NCI-H345 (cell line): ENCODE measurements at places on chromosomes 3 and 15.

GRCh38 chr3:52811452-52812011, 16.9 kb downstream of the ITIH3 start:
- no peak for DNase-seq

GRCh38 chr3:186004209-186004608, 66.4 kb upstream of the TRA2B start:
- no peak for DNase-seq

DNA sequence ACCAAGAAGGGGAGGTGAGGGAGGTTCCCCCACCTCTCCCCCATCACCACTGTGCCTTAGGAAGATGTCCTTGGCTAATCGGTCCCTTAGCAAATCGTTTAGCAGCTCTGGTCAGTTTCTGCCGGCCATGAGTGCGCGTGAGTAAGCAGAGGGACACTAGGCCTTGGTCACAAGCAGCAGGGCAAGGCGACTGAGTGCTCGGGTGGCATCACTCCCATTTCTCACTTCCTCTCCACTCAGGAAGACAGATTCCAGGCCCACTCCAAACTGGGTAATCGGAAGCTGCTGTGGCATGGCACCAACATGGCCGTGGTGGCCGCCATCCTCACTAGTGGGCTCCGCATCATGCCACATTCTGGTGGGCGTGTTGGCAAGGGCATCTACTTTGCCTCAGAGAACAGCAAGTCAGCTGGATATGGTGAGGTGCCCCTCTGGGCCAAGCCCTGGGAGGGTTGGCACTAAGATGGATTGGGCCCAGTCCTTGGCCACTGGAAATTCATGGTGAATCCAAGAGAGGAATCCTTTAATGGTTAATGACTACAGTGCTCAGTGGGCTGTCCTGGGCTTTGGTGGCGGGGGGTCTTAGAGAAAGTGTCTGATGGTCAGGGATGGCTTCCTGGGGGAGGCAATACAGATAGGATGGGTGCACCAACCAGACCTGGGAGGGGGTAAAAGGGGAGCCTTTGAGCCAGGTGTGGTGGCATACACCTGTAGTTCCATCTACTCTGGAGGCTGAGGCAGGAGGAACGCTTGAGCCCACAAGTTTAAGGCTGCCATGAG, 4.0 kb downstream of the PARP3 start:
- DNase-seq, result no peak

- DNase-seq, result no peak
These were observed 277.8 kb downstream of the OCA2 start for GRCh38 chr15:27821273-27821672.

GRCh38 chr3:174329321-174329720, 529.8 kb upstream of the NAALADL2 start:
- no peak for DNase-seq

- no peak for DNase-seq
These were observed 64.2 kb downstream of the MOBP start for GRCh38 chr3:39531665-39532064.

GRCh38 chr3:96843505-96844203, 29.3 kb downstream of the EPHA6 start:
- no peak for DNase-seq

GRCh38 chr3:130480736-130481135, 36.2 kb upstream of the COL6A6 start:
- no peak for DNase-seq
